ENCODE measurements at places on chromosomes 13 and 19.

GRCh38 chr13:89053418-89053817 is 1382.2 kb downstream of the SLITRK5 start:
- no peak for DNase-seq

- DNase-seq = no peak
Observed at GRCh38 chr19:13281567-13282291, 131.5 kb downstream of the IER2 start.

DNA sequence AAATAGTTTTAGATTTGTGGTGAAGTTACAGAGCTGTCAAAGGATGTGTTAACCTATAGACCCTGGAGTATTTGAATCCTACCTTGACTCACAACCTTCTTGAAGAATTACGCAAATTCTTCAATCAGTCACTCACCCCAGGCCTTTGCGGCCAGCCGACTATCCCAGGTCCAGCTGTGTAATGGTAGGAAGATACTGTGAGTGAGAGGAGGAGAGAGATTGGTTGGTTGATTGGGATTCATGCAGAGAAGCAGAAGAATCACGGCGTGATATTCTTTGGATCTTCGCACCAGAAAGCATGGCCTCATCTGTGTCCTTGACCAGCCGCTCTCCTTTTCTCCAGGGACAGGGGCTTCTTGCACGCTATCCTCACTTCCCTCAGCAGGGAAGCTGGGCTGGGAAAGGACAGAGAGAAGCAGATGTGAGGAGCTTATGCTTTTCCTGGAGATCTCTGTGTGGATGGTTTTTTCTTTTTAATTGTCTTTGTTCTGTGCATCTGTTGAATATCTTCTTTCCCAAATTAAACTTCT is 249.1 kb downstream of the GGACT start:
- no peak for DNase-seq

GRCh38 chr13:21987793-21988192 is 316.9 kb downstream of the FGF9 start:
- DNase-seq = no peak

- no peak for DNase-seq
Observed at GRCh38 chr13:103935117-103935516, 868.9 kb upstream of the SLC10A2 start.

- DNase-seq = no peak
Observed at GRCh38 chr13:31014456-31014855, 82.0 kb downstream of the TEX26 start.

- no peak for DNase-seq
Observed at GRCh38 chr13:113607889-113608635, 23.5 kb downstream of the TFDP1 start.

- no peak for DNase-seq
Observed at GRCh38 chr19:38304866-38305429, 897 bp downstream of the C19orf33 start.

GRCh38 chr13:72570019-72570418 is 157.4 kb downstream of the MZT1 start:
- no peak for DNase-seq

- no peak for DNase-seq
Observed at GRCh38 chr13:114146173-114146572, 13.8 kb upstream of the RASA3 start.

- no peak for DNase-seq
Observed at GRCh38 chr13:41973247-41973741, 12.4 kb upstream of the VWA8 start.

DNA sequence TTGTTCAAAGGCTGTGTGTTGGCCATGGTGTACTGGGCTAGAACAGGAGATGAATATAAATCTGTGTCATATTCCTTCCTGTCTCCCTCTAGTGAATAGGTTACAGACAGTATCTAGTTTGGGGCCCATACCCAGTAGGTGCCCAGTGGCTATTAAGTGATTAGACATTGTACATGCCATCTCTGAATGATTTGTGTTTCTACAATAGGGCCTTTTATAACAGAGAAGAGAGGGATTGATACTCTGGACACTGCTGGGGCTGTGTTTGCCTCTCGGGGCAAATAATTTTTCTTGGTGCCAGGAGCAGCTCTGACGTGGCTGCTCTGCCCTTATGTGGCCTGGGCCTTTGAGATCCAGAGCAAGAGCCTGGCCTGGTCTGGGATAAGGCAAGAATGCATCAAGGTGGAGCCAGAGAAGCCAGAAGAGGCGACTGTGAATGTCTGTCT is 403.1 kb downstream of the SPRY2 start:
- DNase-seq = no peak

DNA sequence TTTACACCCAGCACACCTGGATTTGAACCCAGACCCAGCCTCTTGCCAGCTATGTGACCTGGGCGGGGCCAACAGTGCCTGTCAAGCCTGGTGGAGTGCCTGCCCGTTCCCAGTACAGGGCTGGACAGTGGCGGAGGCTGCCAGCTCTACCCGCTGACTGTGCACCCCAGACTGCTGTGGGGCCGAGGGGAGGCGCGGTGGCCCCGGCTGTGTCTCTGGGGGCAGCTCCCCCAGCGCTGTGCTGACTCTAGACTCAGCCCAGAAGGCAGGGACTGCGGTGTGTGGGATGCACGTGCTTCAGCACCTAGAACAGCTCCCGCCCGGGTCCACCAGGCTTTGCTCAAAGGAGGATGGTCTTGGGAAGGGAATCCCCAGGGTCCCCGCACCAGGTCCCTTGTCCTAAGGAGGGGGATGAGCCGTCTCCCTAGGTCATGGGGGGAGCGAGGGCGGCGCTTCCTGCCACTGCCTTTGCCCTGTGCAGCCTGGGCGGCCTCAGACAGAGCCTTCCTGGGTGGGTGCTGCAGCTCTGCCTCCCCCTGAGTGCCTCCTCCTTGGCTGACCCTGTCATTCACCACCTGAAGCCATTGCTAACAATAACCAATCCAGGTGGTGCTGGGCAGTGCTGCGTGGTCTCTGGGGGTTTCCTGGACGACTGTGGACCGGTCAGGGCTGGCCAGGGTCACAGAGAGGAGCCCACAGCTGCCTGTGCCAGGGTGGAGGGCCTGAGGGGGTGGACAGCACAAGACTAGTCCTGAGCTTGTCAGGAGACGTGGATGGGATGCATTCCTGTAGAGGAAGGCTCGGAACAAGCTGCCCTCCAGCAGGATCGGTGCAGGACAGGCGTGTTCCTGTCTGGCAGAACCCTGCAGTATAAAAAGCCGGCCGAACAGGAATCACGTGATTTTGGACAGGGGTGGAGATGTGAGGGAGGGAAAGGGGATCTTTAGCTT is 18.6 kb downstream of the TMEM255B start:
- no peak for DNase-seq

- no peak for DNase-seq
Observed at GRCh38 chr13:29847501-29847983, 2.9 kb downstream of the UBL3 start.

DNA sequence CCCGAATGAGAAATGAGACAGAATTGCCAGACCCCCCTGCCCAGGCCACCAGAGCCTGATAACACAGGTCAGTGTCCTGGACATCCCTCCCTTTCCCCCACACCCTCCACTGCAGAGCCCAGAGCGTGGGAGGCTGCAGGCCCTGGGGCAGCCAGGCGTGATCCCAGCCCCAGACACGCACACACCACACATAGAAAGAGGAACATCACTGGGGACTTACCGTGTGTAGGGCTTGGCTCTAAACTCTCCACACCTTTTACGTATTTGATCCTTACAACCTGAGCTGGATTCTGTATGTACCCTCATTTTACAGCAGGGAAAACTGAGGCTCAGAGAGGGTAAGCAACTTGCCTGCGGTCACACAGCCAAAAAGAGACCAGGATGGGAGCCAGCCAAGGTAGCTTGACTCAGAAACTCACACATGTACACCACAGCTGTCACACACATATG is 334 bp upstream of the ANGPTL6 start:
- no peak for DNase-seq

- DNase-seq = no peak
Observed at GRCh38 chr19:52621376-52621775, 16.8 kb downstream of the ZNF83 start.

- DNase-seq = no peak
Observed at GRCh38 chr13:51003642-51004041, 94.1 kb downstream of the RNASEH2B start.

DNA sequence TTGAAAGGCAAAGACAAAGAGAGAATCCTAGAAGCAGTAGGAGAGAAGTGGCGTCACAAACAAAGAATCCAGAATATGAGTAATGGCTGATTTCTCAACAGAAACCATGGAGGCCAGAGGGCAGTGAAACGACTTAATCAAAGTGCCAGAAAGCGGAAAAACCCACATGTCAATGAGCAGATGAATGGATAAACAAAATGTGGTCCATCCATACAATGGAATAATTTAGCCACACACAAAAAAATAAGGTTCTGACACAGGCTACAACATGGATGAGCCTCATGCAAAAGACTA is 52.2 kb upstream of the RANBP3 start:
- DNase-seq = no peak

DNA sequence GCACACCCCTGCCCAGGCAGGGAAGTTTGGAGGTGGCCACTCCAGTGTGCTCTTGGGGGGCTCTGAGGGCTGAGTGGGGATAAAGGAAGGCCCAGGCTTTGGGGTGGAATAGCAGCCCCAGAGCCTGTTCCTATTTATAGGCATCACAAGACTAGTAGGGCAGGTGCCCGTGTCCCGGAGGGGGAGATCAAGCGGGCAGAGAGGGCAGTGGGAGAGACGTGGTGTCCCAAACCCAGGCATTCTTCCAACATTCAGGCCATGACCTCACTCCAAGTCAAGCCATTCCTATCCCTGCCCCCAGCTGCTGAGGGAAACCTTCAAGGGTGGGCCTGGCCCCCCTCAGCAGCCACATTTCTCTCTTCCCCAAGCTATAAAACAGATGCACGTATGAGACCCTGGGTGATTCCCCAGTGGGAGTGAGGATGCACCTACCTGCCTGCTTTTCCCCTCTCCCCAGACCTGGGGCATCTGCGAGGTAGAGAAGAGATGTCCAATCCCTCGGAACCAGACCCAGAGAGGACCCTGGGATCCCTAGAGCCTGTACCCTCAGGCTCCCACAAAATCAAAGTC is 3.9 kb downstream of the WIZ start:
- no peak for DNase-seq

DNA sequence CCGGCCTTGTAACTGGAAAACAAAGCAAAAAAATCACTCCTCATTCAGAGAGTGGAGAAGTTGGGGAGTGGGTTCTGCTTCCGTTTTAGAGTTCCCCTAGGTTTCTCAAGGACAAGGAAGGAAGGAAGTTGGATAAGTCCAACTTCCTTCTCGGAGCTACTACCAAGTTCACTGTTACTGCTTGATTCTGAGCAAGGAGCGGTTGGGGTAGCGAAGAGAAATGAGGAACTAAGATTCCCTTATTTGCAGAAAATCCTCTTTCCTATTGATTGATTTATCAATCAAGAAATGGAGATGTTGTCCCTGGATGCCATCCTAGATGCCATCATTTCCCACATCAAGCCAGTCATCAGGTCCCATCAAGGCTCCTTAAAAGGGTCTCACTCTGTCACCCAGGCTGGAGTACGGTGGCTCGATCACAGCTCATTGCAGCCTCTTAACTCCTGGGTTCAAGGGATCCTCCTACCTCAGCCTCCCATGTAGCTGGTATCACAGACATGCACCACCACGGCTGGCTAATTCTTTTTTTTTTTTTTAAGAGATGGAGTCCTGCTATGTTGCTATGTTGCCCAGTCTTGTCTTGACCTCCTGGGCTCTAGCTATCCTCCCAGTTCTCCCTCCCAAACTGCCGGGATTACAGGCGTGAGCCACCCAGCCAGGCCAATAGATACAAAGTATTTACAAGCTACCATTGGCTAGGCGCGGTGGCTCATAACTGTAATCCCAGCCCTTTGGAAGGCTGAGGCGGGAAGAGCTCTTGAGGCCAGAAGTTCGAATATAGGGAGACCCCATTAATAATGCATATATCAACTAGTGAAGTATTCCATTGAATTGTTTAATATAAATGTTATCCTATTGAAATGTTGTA is 809 bp upstream of the B9D2 start:
- DNase-seq = no peak

DNA sequence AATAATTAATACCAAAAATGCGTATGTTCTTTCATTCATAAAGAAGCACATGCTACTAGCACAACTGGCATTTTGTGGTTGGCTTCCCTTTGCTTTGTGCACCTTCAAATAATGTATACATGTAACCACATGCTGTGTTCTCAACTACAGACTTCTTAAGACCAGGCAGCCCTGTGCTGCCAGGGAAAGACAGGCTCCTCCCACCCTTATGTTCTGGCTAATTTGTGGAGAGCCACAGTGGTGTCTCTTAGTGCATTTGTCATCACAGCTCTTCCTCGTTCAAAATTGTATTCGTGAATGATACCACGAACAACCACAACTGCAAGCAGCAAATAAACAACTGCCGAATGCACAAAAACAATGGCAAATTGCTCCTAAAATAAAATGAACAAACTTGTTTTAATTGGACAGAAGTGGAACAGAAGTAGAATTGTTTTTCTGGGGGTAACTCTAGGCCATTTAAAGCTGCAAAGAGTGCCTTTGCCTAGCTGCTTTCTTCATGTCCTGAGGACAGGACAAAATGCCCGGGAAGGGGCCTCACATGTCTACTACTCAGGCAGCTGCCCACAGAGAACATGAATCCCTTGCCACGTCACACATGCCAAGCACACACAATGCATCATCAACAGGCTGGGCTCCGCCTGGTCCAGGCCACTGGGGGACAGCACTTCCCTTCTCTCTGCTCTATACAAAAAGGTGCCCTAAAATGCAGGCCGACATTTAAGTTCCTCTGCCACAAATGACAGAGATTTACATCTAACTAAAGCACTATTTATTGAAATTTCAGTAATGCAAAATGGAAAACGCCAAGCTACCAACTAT is 21.7 kb downstream of the IRS2 start:
- DNase-seq = no peak

GRCh38 chr13:46667687-46668281 is 114.8 kb downstream of the LRCH1 start:
- no peak for DNase-seq

DNA sequence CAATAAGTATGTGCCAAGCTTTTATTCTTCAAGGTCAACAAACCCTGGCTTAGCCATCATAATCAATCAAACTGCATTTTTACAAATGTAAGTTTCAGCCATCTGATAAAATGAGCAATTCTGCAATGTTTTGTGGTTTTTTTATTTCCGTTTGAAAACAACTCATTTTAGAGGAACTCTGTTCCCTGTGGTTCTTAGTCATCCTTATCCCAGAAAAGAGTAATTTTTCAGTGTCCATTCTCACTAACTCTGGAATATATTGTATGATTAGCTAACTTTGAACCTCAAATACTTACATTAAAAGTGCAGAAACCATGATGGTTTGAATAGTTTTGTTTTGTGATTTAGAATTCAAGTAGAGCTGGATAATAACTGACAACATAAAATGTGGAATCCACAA is 87.6 kb downstream of the IRS2 start:
- no peak for DNase-seq

- DNase-seq = no peak
Observed at GRCh38 chr19:17052439-17052838, 22.8 kb downstream of the HAUS8 start.

DNA sequence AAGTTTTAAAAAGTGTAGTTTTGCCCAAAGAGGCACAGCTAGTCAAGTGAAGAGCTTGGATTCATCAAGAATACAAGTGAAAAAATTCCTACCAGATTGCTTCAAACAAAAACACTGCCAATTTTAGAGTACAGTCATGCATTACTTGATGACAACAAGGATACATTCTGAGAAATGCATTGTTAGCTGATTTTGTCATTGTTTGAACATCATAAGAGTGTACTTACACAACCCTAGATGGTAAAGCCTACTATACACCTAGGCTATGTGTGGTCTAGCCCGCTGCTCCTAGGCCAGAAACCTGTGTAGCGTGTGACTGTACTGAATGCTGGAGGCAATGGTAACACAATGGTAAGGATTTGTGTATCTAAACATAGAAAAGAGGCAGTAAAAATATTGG is 41.1 kb downstream of the TMTC4 start:
- DNase-seq = no peak
